ENCODE measurements at places on chromosomes 3 and 15.

DNA sequence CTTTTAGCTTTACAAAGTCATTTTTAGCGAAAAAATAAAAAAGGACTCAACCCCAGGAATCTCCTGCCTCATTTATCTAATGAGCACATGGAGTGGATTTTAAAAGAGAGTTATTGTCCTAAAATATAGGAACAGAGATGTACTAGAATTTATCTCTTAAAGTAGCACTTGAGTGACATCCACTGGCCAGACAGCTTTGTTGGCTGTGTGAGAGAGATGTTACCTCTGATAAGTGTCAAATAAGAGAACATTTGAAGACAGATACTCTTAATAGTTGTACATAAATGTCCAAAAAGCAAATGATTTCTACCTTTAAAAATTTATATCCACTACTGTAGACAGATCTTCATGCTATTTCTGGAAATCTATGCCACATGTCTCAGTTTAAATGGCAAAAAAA lies 12.3 kb upstream of the MFSD1 start:
- DNase-seq, result no peak

DNA sequence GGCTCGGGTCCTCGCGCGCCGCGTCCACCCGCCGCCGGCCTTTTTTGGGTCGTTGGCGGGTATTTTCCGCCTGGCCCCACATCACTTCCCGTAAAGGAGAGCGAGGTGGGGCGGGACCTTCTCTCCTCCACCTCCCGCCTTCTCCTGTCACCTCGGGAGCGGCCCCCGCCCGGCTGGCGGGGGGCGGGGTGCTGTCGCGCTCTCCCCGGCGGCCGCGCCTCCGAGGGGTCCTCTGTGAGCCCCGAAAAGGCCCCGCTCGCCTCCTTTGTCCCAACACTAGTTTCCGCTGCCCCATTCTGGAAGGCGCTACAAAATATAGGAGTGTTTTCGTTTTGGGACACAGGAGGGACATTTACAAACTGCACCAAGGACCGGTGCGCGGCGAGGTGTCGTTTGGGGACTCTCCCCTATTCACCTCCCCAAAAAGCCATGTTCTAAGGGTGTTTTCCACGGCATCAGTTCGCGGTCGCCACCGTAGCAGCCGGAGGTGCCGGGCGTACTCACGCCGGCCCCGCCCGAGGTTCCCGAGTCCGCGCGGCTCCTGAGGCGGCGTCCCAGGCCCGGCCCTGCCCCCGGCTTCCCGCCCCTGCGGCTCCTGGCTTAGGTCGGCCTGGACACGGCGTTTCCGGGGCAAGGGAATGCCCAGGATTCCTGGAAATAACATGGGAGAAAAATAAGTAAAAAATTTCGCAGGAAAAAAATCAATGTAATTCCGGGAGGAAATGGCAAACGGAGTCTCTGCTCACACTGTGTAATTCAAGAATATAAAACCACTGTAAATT lies at the start of gene RAB27A:
TSS of gene RAB27A (minus strand) at position 68 of the 782 bp plus-strand sequence. CDS start 54,879 bp downstream, outside the sequence.
- DNase-seq, result peak; percentile 62

DNA sequence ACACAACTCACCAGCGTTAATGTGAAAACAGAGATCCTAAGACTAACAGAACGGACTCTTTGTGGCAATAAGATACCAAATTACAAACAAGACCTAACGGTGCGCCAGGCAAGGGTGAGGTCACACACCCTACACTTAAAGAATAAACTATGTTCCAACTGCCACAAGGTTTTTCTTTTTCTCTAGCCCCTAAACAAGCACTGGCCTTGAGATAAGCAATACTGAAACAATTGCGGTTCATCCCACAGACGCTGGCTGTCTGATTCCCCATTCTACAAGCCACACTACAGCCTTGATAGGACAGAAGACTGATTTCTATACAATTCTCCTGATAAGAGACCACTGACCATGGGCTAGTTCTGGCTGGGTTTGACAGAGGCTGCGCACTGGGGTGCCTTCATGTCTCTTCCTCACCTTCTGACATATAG lies 20.5 kb upstream of the LIMD1 start:
- no peak for DNase-seq

GRCh38 chr3:107910713-107911259 lies 180.0 kb downstream of the CD47 start:
- no peak for DNase-seq

DNA sequence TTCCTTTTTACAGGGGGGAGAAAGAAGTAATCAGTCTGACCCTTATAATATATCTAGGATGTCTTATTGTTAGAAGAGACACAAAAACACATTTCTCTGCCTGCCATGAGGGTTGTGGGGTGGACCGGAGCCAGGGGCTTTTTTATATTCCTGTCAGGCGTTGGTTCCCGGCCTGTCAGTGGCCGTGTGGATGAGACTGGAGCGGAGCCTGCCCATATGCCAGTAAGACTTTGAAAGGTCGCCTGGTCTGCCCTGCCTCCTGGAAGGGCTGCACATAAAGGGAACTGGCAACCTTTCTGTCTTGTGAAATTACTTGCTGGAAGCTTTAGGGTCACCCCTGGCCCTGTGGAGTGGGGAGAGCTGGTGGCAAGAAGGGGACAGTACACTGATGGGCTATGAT lies 34.7 kb downstream of the MAP3K13 start:
- no peak for DNase-seq

DNA sequence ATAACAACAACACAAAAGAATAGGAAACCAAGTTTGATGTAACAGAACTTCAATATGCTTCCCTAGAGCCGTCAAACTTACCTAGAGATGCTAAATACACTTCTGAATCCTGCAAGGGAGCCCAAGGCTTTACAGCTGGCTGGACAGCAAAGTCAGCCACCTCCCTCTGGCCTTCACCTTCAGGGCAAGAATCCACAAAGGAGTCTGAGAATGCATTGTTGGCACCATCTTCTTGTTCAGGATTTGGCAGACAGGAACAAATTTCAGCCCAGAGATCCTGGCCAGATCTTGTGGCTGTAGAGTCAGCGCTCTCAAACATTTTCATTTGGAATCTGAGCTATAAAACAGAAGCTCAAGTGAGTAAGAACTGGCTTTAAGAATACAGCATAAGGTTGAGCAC lies 2.2 kb downstream of the CCDC32 start:
- no peak for DNase-seq

DNA sequence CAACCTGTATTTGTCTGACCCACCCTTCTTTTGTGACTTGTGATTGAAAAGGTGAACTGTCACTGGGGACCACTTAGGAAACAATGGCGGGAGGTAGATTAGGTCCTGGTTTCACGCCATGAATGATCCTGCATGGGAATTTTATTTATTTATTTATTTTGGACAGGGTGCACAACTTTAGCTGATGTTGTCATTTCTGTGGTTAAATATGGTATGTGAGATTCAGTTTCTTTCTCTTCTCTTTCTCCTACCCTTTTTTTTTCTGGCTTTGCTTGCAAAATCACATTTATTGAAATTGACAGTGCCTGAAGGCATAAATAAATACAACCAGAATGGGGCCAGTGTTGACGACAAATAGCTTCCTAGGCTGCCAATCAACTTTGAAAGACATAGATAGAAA lies 18.0 kb upstream of the HTR3E start:
- DNase-seq, result no peak

GRCh38 chr3:42898896-42899675 lies 6.9 kb upstream of the ZNF662 start:
- no peak for DNase-seq

GRCh38 chr15:101486696-101487459 lies 2.6 kb downstream of the PCSK6 start:
- no peak for DNase-seq

DNA sequence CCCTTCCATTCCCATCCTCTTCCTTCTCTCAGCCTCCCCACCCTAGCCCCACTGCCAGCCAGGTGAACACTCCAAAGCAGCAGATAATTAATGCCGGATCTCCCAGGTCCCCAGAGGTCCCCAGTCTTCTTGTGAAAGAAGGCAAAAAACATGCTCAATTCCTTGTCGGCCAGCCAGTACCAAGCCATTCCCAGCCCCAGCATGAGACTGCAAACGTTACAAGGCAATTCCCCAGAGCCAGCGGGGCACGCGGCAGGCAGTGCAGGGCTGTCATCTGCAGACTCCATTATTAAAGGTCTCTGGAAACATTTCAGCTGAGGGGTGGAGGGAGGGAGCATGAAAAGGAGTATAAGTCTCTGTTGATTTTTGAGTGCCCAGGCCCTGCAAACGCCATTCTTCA lies 117.8 kb downstream of the XXYLT1 start:
- DNase-seq, result no peak

DNA sequence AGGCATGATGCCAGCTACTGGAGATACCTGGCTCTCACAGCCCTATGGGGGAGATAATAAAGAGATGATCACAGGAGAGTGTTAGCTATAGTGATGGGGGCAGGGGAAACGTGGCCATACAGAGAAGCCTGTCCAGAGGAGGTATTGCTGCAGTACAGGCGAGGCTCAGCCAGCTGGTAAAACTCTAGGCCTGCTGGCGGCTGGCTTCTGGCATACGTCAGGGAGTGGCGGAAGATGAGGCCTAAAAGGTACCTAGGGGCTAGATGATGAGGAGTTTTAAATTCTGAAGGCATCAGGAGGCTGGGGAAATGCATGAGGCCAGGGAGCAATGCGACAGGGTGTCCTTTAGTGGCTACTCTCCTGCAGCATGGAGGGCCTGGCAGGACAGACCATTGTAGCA lies 110.7 kb downstream of the EEFSEC start:
- no peak for DNase-seq

- DNase-seq, result no peak
These were observed 7.2 kb downstream of the FEM1B start for GRCh38 chr15:68284616-68285258.

DNA sequence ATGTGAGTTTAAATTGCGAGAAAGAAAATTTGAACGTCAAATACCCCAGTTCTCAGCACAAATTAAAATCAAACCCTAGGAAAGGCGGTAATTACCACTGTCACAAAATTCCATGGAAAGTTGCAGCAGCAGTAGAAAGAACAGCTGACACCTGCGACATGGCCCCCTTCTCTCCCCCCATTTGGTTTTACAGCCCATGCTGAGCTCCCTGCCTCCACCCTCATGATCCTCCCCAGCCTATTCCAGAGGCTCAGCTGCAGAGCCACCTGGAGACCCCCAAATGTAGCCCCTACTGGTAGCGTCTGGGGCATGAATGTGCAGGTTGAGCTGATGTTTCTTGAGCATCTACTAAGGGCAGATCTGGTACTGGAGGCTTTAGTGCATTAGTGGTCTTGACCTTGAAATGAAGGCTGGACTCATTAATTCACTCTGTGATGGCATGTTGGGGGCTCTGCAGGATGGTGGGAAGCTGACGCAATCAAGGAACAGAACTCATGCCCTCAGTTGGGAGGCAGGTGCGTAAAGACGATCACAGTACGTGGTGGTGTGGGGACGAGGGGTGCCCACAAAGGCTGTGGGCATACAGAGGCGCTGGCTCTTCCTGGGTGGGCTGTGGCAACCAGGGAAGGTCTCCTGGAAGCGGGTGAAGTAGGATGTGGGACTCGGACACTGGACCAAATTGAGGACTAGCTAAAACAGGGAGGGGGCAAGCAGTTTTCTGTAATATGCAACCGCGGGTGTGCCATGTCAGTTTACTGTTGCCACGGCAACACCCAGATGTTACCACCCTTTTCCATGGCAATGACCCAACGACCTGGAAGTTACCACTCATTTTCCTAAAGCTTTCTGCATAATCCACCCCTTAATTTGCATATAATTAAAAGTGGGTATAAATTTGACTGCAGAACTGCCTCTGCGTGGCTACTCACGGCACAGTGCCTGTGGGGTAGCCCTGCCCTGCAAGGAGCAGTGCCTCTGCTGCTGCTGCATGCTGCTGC lies 39.8 kb downstream of the PRKCD start:
- DNase-seq, result no peak

DNA sequence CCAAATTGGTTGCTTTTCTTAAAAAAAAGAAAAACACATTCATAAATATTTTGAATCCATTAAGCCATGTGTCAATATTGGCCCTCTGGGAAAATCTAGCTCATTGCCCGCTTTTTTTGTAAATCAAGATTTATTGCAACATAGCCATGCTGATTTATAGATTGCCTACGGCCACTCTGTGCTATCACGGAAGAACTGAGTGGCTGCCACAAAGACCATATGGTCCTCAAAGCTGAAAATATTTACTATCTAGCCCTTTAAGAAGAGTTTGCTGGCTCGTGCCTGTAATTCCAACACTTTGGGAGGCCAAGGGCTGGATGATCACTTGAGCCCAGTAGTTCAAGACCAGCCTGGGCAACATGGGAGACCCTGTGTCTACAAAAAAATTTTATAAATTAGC lies 45.9 kb downstream of the IL5RA start:
- DNase-seq, result no peak

- DNase-seq, result no peak
These were observed 10.3 kb upstream of the MUSTN1 start for GRCh38 chr3:52845157-52845556.

DNA sequence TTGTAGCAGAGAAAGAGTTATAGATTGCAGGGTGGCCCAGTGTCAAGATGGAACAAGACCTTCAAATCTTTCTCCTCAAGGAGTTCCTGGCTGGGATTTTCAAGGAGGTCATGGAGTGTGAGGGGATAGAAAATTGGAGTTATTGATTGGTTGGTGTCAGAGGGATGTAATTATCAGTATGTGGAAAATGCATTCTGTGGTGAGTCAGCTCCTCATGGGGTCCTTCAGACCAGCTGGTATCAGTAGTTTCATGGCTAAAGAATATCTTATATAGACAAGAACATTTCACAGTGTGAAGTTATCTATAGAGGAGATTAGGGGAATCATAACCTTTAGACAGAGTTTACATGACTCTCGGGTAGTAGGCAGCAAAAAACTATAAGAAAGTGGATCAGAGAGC lies 1114.0 kb upstream of the GBE1 start:
- no peak for DNase-seq

DNA sequence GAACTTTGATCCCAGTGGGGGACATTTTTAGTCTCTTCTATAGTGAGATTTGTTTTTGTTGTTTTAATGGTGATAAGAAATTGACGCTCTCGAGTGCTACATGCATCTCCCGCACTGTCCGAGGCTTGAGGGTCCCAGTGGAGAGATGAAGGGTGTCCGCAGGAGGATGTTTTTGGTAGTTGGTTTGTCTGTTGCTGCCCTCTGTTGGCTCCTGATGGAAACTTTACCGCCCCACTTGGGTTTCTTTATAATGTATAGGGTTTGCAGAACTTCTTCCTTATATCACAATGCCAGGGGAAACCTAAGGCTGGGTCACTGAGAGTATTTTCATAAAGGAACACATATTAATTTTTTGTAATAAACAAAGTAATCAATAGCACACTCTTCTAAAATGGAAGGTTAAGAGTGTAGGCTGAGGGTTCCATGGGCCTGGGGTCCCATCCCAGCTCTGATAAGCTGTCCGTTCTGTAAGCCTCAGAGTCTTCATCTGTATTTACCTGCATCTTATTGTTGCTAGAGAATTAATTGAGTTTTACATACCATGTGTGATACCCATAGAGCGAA lies 185.3 kb upstream of the FEZF2 start:
- no peak for DNase-seq
